ENCODE measurements at places on chromosomes 13 and 19.

- no peak for DNase-seq
Measured at GRCh38 chr13:60347690-60348089, 49.3 kb upstream of the TDRD3 start.

- DNase-seq: no peak
Measured at GRCh38 chr13:40247845-40248244, 418.6 kb downstream of the FOXO1 start.

- DNase-seq: no peak
Measured at GRCh38 chr13:48715977-48716376, 62.2 kb downstream of the CYSLTR2 start.

DNA sequence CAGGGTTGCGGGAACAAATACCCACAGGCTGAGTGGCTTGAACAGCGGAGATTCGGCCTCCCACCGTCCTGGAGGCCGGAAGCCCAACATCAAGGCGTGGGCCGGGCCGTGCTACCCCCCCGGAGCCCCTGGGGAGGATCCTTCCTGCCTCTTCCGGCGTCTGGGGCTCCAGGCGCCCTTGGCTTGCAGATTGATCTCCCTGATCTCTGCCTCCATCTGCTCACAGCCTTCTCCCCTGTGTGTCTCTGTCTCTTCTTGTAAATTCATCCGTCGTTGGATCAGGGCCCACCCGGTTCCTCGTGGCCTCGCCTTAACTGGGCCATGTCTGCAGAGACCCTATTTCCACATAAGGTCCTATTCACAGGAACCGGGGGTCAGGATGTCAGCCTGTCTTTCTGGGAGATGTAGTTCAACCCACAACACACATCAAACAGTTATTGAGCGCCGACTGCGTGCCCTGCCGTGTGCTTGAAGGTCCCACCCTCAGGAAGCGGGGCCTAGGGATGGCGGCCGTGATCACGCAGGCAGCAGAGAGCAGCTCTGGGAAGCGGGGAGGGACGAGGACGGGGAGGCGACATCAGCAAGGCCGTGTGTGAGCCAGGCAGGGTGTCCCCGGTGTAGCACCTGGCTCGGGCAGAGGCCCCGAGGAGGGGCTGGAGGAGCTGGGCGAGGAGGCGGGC is 21.3 kb downstream of the HCN2 start:
- no peak for DNase-seq

DNA sequence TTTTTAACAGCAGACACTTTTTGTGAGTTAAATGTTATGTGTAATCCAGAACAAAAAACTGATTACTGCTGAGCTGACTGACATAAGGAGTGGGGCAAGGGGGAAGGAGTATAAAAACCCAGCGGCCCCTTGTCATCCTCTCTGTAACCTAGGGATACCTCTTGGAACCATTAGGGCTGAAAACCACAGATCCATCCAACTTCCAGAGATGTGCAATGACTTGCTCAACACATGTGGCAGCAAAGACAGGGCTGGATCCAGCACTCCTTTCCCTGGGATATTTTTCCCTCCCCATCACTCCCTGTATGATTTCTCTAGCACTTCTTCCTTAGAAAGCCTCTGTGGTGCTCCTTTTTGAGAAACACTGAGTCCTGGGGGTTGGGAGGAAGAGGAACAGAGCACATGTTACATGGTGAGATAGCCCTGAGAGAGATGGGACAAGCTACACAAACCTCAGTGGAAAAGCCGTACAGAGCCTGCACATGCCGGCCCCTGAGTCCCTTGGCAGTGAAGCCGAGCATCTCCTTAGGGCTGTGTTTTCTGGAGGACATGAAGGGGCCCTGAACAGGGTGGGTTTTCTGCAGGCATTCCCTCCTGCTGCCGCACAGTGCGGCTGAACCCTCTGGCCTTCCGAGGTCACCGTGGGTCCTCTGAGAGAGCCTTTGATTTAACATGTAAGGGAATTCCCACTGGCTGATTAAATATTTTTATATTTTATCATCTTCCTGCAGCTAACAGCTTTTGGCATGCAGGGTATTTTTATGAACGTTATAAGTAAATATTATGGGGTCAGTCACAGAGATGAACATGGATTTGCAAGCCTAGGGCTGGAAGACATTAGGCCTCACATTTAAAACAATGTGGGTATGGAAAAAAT is 219.9 kb downstream of the COG6 start:
- DNase-seq: no peak

- peak; percentile 64 for DNase-seq
Measured at GRCh38 chr19:17405250-17406045, at the start of gene BST2. TSS of gene BST2 (minus strand) at chr19:17405630. CDS start at chr19:17405575, 55 bp downstream.

GRCh38 chr13:24353736-24354135 is 44.4 kb downstream of the C1QTNF9 start:
- DNase-seq: no peak

DNA sequence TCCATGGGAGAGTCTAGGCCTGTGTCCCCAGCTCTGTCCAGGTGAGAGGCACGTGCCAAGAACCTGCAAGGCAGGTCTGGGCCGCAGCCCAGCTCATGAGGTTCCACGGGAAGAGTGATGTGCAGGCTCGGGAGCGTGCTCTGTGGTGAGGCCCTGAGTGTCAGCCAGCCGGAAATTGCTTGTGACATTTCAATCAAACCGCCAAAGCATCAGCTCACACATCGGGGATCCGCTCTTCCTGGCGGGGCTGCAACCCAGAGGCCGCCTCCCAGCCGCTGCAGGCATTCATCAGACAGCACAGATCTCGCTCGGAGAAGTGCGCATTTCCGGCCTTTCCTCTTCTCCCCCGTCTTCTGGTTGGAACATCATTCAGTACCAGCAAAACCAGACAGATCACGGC is 109.3 kb downstream of the KDM4B start:
- no peak for DNase-seq

DNA sequence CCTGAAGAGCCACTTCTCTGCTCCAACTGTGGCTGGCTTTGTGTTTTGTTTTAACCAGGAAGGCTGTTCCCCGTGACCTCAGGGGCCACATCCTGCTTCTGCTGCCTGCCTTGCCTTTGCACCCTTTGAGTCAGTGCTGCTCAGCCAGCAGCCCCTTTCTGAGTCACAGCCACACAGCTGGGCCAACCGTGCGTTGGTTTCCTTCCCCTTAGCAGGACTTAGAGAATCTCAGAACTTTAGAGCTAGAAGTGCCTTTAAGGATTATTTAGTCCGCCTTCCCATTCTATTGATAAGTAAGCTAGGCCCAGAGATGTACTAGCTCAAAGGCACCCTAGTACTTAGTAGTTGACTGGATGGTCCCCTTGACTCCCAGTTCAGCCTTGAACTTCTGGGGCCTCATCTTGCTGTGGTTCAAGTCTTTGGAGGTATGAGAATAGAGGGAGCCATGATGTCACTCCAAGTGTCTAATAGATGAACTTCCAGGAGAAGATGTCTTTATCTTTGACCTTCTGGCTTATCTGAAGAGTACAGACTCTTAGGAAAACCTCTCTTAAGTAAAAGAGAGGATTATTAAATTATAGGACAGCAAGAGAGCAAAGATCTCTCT is 8.0 kb downstream of the RGCC start:
- no peak for DNase-seq

DNA sequence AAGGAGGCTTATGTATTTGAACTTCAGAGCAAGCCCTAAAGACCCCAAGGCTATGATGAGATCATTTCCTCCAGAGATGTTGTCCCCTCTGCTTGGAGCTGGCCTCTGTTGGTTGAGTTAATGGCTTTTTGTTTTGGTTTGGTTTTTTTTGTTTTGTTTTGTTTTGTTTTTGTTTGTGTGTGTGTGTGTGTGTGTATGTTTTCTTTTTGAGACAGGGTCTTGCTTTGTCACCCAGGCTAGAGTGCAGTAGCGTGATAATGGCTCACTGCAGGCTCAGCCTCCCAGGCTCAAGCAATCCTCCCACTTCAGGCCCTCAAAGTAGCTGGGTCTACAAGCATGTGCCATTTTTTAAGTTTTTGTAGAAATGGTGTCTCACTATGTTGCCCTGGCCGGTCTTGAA is 1076.2 kb downstream of the UQCRFS1 start:
- no peak for DNase-seq

GRCh38 chr13:110593430-110594130 is 21.8 kb upstream of the NAXD start:
- DNase-seq: no peak

GRCh38 chr13:60662595-60662994 is 265.6 kb downstream of the TDRD3 start:
- no peak for DNase-seq

DNA sequence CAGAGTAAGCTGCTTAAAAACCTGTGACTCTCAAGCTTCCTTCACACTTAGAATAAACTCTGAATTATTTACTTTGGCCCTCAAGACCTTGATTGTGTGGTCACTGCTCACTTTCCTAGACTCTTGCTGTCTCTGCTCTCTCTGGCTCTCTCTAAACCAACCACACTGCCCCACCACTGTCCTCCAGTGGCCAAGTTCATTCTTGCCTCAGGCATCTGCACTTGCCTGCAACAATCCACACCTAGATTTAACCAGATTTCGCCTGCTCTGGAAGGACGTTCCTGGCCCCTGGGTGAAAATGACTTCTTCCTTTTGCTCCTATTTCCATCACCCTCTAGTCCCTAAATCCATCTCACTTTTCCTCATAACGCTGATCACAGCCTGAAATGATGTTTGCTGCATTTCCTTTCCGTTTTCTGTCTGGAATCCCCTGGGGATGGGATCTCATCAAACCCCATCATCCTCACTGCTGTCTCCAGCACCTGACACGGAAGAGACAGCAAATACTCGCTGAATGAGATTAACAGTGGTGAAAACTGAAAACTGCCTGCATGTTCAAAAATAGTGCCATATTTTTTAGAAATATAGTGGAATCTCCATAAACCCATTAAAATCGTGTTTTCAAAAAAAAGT is 232.6 kb downstream of the UQCRFS1 start:
- DNase-seq: peak; percentile 73

- no peak for DNase-seq
Measured at GRCh38 chr13:95056266-95056665, 245.0 kb downstream of the ABCC4 start.

DNA sequence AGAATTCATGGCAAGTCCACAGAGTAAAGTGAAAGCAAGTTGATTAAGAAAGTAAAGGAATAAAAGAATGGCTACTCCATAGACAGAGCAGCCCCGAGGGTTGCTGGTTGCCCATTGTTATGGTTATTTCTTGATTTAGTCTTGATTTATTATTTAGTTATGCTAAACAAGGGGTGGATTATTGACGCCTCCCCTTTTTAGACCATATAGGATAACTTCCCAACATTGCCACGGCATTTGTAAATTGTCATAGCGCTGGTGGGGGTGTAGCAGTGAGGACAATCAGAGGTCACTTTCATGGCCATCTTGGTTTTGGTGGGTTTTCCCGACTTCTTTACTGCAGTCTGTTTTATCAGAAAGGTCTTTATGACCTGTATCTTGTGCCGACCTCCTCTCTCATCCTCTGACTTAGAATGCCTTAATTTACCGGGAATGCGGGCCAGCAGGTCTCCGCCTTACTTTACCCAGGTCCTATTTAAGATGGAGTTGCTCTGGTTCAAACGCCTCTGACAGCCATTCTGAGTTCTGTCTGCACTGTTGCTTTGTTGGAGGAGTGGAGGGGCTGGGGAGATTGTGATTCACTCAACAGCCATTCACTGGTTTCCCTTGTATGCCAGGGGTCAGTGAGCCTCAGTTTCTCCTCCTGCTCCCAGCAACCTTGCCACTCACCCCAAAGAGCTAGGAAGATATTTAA is 27.6 kb downstream of the HPN start:
- no peak for DNase-seq

DNA sequence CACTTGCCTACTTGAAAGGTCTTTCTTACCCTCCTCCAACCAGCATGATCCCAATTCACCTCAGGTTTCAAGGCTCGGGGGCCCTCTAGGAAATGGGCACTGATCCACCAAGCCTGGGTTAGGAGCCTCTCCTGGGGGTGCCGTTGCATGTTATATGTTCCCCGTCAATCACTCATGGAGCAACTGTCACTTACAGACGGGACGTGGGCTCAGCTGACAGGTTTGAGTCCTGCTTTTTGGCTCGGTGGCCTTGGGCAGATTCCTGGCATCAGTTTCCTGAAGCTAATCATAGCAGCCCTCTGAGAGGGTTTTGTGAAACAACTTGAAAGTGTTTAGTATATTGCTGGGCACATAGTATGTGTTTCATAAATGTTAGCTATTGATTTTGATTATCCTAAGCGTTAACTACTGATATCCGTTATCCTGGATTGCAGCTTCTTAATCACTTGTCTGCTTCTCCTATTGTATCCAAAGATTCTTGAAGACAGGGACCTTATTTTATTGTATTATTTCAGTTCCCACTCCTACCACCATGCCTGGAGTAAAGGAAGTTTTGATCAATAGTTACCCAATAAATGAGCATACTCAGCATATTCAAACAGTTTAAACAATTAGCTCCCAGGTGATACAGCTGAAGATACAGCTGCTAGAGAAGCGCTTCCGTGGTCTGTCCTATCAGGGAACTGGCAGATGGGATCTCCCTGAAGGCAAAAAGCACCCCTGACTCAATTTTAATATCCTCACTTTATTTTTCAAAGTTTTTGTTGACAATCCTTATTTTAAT is 57.9 kb downstream of the RFC3 start:
- no peak for DNase-seq

GRCh38 chr13:112835344-112835743 is 133.7 kb upstream of the MCF2L start:
- no peak for DNase-seq

DNA sequence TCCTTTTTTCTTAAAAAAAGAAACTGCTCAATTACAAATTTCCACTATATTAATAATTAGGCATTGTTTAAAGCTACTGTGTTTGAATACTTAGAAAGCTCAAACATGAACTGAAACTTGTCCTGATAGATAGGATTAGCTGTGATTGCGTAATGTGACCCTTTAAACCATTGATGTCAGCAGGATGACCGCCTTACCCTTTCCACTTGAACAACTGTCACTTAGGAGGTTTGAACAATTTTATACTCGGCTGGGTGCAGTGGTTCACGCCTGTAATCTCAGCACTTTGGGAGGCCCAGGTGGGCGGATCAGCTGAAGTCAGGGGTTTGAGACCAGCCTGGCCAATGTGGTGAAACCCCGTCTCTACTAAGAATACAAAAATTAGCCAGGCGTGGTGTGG is 2.9 kb downstream of the LAMP1 start:
- DNase-seq: no peak

DNA sequence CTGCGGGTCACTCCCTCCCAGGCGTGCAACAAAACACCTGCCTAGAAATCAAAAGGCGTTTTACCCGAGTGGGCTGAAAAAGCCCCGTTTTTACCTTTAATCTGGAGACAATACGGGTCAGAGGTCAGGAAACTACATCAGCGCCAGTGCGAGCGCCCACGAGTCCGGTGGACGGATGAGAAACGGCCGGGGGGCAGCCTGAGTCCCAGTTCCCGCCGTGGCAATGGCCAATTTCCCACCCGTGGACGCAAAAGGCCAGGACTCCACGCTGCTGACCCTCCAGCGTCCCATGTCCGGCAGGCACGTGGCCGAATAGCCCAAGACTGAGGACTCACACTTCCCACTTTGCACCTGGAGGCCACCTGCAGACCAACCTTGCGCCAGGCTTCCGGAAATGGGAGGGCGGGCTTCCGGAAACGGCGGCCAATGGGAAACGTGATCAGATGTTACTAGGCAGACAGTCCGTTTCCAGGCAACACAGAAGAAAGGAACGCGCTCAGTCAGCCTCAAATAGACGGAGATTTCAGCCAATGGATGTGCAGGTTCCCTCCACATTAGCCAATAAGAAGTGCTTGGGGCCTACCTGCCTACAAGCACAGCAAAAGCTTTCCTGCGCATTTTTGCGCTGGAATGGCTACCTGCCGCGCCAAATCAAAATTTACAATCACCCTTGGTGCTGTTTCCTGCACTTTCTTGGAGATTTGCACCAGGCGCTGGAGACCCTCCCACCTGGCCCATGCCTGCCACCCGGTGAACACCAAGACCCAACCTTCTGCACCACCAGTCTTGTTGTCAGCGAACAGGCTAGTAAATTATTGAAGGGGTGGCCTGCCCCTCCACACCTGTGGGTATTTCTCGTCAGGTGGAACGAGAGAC is 47.4 kb downstream of the ZFP14 start:
- DNase-seq: peak; percentile 99
